ENCODE measurements at places on chromosomes 5 and 9.
A peak's percentile ranks its signal among the peaks of the same experiment; 100 is the strongest.

DNA sequence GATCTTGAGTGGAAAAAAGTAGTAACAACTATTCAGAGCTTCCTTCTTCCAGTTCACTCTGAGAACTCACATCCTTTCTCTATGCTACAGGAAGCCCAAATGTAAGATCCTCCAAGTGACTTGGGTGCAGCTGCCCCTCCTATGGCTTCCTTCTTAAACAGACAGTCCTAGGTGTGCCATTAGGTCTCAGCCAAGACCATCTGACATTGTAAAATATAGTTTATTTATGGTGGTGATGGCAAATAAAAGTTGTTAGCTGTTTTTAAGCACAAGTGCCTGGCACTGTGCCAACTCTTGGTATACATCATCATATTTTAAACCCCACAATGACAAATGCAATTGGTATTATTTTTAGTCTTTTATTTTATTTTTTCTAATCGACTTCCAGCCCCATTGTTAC is 58.1 kb downstream of the TMEM252 start:
- no peak for DNase-seq

- no peak for DNase-seq
Measured at GRCh38 chr9:78769690-78770089, 472.8 kb downstream of the PSAT1 start.

DNA sequence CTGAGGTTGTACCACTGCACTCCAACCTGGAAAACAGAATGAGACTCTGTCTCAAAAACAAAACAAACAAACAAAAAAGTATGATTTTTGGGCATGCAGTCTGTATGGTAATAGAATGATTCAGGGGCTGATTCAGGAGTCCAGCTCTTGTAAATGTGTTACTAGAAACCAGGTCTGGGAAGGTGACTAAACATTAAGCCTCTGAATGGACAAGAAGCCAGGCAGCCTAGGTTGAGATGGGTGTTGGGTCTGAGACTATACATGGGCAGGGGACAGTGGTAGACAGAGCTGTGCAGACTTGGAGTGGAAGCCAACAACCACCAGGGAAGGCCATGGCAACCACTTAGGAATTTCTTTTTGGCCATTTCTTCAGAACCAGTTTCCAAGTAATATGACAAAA is 64.9 kb upstream of the TLE1 start:
- DNase-seq = no peak

DNA sequence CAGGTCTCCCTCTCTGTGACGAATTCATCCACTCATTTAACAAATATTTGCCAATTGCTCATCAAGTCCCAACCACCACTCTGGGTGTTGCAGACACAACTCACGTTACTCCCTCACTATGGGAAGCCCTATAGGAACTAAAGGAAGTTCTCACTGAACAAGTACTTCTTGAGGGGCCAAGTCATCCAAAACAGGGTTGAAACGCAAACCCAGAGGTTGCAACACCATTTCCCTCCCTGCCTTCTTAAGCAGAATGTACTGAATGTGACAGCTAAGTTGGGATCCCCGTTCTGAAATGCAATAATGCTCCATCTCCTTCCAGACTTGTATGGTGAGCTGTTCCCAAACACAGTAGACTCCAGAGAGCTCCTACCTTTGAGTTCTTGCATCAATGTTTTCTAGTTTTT is 34.3 kb downstream of the EPB41L4B start:
- DNase-seq = no peak

- DNase-seq = no peak
Measured at GRCh38 chr5:11346336-11346735, 557.9 kb downstream of the CTNND2 start.

- DNase-seq = no peak
Measured at GRCh38 chr9:99785010-99785590, 36.6 kb upstream of the NR4A3 start.

GRCh38 chr9:133273819-133274218 is 1.2 kb downstream of the ABO start:
- no peak for DNase-seq

- peak; percentile 47 for DNase-seq
Measured at GRCh38 chr5:134132372-134133187, 18.1 kb downstream of the TCF7 start.

DNA sequence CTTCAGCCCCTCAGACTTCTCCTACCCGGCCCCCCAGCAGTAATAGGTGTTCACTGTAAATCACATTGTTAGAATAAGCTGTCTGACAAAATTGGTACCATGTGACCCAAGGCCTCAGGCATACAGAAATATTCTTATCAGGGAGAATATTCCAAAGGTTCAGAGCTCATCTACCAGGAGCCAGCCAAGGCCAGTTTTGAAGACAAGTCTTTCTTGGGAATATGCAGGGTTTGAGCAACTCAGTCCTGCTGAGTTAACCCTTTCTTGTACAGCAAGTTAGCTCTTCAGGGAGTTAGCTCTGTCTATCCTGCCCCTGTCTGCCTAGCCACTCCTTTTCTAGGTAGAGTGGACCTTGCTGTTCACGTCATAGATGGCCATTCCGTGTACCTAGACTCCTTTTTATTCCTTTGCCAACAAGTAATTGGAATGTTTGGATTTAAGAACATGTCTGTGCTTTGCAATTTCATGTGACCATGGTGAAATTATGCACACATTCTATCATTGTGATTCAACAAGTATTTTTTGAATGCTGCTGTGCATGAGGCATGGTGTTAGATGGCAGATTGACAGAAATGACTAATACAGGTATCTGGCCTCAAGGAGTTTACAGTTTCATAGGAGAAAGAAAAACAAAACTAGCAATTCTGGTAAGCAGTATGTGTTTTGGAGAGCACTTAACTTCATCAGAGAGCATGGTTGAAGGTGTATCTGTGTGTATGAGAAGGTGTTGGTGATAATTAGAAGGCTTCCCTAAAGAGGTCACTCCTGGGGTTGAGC is 22.6 kb downstream of the TGFBR1 start:
- no peak for DNase-seq

GRCh38 chr5:59609501-59610265 is 283.8 kb downstream of the PDE4D start:
- DNase-seq = no peak

GRCh38 chr9:88777498-88778312 is 213.6 kb upstream of the S1PR3 start:
- DNase-seq = no peak

DNA sequence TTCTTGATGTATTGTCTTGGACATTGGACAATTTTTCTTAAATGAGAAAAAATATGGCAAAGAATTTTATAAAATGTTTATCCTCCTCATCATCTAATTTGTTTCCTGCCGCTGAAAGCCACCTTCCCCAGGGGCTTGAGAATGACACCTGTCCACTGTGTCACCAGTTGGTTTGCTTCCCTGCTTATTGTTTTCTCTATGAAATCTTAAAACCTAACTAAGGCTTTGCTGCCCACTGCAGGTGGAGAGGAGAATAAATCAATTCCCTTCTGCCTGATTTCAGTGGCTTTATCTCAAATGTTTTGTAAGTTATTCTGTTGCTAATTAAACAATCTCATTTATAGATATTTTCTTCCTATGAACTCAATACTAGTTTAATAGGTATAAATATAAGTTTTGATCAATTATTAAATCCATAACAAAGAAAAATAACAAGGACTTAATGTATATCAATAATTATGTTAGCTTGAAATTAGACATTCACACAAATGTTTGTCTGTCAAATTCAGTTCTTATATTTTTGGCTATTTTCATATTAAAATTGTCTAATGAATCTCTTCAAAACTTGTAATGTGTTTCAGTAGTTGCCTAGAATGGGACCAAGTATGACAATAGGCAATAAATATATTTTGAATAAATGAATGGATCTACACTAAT is 822.5 kb downstream of the PTPRD start:
- DNase-seq = no peak

DNA sequence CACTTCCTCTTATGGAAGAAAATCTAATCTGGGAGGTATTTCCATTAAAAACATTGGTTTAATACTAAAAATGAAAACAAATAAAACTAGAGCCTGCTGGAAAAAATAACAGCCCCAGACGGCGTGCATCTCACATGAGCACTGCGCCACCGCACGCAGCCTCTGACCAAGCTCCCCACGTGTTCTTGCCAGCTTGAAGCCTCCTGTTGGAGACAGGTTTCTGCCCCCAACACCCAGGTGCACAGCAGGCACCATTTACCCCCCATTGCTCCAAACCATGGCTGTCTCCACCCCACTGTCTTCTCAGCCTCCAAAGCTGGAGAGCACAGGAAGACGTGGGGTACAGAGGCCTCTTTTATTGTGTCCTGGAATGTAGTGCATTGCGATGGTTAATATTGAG is 10.7 kb upstream of the COL5A1 start:
- DNase-seq = peak; percentile 34

- DNase-seq = no peak
Measured at GRCh38 chr9:18343784-18344183, 130.2 kb upstream of the ADAMTSL1 start.

DNA sequence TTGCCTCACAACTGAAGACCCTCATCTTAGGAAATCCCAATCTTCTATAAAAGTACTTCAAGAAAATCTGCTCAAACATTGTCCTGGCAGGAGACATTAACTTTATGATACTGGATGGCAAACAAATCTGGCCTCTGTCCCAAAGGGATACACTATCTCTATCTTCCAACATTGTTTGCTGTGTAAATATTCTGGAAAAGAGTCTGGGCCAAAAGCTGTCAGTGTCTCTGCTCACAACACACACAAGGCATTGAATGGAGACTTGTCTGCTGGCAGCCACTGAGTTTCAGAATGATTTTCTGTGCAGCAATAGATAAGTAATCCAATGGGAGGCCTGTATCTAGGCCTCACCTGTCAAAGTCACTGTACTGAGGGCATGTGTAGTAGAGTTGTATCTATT is 471.1 kb downstream of the DMAC1 start:
- DNase-seq = no peak

DNA sequence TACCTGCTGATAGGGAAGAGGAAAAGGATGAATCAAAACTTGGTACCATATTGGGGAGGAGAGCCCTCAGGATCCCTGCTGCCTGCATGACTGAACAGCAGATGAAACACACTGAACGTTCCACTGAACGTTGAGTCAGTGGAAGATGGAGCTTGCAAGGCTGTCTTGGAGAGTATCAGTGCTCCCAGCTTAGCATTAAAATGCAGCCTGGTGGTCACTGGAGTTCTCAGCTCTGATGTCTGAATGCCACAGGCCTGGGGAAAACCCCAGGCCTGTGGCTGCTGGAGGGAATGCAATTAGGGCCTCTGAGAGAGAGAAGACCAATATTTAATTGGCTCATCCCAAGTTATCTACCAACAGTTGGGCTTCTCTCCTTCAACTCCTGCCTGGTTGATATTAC is 54.5 kb downstream of the PDE4D start:
- no peak for DNase-seq

- DNase-seq = no peak
Measured at GRCh38 chr5:67235399-67236110, 39.0 kb upstream of the CD180 start.

- no peak for DNase-seq
Measured at GRCh38 chr9:7153566-7153965, 395.8 kb downstream of the KDM4C start.

DNA sequence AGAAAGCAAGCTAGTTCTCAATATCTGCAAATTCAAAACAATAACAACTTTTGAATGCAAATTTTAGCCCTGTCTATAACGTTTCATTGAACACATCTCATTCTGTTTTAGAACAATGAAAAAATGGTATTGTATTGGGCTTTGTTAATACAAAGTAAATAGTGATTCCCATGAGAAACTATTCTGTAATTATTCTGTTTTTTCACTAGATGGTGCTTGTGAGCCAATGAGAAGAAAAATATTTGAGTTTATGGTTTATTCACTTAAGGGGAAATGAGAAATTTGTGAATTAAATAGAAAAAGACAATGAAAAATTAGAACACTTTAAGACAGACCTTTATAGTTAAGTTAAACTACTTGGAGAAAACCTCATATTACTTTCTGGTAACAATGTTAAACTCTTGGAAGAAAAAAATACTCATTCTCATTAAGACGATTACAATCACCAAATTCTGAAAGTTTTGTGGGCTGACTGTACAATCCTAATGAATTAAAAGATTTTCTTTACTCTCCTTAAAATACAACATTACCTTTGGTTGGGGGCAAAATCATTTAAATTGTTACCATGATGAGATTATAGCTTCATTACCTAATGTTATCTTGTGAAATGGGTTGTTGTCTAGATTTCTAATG is 127.0 kb downstream of the NNT start:
- DNase-seq = no peak

GRCh38 chr5:157600252-157600651 is 24.7 kb upstream of the ADAM19 start:
- DNase-seq = no peak

- DNase-seq = no peak
Measured at GRCh38 chr5:133928587-133929393, 39.6 kb downstream of the C5orf15 start.

- peak; percentile 71 for DNase-seq
Measured at GRCh38 chr5:176620333-176620981, 9.9 kb downstream of the SNCB start.
